ENCODE measurements at places on chromosomes 3 and 15.
A peak's percentile ranks its signal among the peaks of the same experiment; 100 is the strongest.

DNA sequence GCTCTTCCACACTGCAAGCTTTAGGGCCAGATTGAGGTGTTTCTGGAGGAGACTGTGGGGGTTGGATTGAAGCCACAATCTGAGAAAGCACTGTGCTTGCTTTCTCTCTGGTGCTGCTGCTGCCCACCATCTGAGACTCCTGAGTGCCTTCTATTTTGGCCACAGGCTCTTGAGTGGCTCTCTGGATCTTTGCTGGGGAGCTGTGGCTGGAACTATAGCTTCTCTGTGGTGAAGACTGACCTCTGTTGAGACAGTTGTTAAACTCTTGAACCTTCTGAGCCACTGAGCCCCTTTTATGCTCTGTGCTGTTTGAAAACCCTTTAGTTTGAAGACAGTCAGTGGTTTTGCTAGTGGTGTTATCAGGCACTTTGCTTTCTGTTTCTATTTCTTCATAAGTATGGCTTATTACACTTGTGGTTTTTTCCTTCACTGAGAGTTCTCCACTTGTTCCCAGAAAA, 108.7 kb upstream of the TSPAN3 start:
- DNase-seq = no peak

- no peak for DNase-seq
These were observed 23.5 kb downstream of the PFN2 start for GRCh38 chr3:149947231-149947630.

- no peak for DNase-seq
These were observed 63.8 kb downstream of the CASR start for GRCh38 chr3:122247087-122247824.

DNA sequence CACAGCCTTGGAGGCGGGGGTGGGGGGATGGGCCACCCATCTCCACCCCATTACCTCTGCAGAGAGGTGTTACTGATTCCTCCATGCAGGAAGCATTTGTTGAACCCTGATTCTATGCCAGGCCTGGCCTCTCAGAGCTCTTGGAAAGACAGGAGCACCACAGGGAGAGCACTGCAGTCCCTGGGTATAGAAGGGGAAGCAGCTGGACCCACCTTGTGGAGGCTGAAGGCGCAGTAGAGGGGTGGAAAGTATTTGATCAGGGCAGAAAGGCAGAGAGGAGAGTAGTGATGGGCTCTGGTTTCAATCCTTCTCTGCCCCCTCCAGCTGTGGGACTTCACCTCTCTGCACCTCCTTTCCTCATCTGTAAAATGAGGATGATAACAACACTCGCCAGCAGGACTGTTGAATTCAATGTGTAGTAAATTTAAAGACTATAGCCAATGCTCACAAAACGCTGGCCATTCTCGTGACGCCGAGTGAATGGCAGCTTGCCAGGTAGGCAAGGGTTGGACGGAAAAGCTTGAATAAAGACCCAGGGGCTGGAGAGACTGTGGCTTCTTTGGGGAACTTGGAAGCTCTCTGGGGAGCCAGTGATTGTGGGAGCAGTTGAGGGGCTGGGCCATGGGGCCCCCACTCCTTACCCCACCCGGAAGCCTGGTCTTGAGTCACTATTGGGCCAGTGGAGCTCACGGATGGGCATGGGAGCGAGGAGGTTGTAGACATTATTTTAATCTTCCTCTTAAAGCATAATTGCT, 8.0 kb upstream of the CCDC33 start:
- DNase-seq = no peak

DNA sequence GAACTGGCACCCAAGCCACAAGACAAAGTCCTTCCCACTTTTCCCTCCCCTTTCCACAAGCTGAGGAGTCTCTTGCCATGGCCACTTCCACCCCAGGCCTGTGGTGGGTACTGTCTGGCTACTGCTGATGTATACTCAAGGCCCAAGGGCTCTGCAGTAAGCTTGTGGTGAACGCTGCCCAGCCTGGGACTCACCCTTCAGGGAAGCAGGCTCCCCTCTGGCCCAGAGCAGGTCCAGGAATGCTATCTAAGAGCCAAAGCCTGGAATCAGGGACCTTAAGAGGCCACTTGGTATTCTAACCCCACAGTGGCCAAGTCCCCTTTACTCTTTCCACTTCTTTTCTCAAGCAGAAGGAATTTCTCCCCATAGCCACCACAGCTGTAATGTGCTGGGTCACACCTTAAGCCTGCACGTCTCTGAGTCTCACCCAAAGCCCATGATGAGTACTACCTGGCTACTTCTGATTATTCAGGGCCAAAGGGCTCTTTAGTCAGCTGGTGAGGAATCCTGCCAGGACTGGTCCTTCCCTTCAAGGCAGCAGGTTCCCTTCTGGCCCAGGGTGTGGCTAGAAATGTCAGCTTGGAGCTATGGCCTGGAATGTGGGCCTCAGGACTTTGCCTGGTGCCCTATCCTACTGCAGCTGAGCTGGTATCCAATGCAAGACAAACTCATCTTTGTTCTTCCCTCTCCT, 4.0 kb downstream of the PATL2 start:
- no peak for DNase-seq

DNA sequence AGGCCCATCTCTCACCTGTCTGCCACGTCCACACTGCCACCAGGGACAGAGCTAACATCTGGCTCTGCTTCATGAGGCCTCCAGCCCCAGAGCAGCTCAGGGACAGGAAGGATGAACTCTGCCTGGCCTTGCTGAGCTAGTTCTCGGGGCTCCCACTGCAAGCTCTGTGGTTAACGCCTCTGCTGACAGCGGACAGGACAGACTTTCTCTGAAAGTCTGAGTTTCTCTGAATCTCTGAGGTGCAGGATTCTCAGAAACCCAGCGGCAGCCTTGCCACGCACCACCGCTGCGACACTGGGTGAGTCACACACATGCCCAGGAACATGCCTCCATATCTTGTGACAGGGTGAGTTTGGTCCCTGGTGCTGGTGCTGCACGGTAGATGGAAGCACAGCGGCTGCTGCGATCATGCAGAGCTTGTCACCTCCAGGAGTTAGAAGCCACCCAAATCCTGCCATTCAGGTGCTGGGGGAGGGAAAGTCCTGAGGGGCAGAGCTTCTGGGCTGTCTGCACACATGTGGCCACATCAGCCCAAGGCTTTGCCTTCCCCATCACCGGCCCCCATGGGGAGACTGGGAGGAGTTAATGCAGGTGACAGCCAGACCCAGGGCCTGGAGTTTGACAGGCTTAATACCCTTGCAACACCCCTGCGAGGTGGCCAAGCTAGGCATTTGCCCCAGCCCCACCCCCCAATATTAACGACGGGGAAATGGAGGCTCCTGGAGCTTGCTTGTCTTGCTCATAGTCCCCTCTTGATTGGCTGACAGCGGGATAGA, 267.0 kb downstream of the PLCL2 start:
- peak; percentile 45 for DNase-seq

DNA sequence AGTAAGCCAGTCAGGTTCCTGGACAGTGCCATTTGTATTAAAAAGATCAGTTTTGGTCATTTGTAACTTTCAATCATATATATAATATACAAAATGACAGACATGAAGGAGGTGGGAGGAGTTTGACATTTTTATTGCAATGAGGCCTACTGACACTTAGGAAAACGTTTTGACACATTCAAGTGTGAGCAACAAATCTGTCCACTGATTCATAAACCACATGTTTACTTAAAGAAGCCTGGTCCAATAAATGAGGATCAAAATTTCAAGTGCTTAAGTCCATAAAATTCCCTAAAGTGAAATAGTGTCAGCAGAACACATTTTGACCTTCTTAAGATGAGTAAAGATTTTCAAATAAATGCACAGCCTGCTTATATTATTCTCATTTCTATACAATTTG, 137.3 kb downstream of the MECOM start:
- DNase-seq = no peak

GRCh38 chr3:16568532-16568931, 36.7 kb downstream of the DAZL start:
- DNase-seq = no peak

GRCh38 chr3:32791833-32792232, 26.0 kb upstream of the TRIM71 start:
- DNase-seq = no peak

DNA sequence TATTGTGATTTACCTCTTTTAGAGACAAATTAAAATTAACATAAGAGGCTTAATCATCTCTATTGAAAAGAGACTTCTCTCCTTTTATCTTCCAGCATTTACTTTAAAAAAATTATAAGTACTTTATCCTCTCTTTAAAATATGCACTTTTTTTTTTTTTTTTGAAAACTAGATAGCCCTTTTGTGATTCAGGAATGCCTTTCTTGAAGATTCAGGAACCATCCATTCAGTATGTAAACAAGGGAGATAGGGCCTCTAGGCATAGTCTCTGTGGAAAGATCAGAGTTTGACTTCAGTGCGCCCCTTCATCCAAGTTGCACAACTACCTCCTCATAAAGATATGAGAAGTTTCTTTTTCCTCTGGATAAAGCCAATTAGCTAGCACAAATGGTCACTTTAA, 1163.7 kb downstream of the SI start:
- no peak for DNase-seq

- DNase-seq = no peak
These were observed 104.1 kb downstream of the SERPINI1 start for GRCh38 chr3:167839460-167840134.

- no peak for DNase-seq
These were observed 149.0 kb upstream of the UBE3A start for GRCh38 chr15:25587616-25588340.

- no peak for DNase-seq
These were observed 107.6 kb upstream of the FGF7 start for GRCh38 chr15:49315391-49315823.

DNA sequence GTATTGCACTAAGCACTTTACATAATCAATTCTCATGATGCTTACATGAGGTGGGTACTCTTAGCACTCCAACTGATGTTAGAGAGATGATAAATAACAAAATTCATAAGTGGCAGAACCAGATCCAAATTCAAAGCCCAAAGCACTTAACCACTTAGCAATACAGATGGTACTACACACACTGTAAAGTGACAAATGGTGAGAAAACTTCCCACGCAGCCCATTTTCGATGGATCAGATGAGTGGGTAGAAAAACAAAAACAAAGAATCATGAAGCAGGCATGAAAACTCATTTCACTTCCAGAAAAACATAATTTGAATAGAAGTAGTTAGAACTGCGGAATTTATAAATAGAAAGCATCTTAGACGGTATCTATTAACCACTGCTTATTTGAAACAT, 66.2 kb downstream of the FRMD4B start:
- no peak for DNase-seq

DNA sequence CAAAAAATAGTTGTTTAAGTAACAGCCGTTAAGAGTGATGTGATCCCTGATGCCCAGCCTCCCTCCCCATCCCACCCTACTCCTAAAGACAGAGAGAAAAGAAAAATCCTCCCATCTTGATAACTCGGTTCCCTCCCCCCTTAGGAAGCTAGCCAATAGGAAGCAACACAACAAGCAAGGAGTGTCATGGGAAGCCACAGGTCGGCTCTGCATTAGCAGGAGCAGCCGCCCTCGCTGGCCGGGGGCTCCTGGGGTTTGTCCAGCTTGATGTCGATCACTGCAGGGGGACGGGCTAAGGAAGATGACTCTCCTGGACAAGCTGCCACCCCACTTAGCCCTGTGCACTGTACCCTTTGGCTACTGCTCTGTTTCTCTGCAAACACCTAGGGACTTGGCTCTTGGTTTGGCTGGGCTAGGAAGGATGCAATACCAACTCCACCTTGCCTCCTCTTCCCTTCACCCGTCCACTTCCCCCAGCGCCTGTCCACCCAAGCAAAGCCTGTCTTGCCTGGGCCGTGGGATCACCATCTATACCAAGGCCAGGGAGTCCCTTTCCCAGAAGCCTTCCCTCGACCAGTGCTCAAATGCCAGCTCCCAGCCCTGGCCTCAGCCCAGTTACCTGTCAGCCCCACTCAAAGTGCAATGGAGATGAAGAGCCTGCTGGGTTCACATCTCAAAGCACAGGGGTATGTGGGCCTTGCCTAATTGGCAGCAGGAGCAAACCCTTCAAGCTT, 23.1 kb downstream of the SRPRB start:
- no peak for DNase-seq

GRCh38 chr15:76105391-76105790, 45.6 kb downstream of the TMEM266 start:
- DNase-seq = no peak

GRCh38 chr3:135141160-135141559, 346.1 kb downstream of the EPHB1 start:
- DNase-seq = no peak

- DNase-seq = no peak
These were observed 23.5 kb downstream of the MAGEF1 start for GRCh38 chr3:184688251-184688881.

- no peak for DNase-seq
These were observed 2.4 kb upstream of the CFAP91 start for GRCh38 chr3:119700269-119700919.

- DNase-seq = no peak
These were observed 23.6 kb upstream of the KCNMB2 start for GRCh38 chr3:178512647-178513046.

DNA sequence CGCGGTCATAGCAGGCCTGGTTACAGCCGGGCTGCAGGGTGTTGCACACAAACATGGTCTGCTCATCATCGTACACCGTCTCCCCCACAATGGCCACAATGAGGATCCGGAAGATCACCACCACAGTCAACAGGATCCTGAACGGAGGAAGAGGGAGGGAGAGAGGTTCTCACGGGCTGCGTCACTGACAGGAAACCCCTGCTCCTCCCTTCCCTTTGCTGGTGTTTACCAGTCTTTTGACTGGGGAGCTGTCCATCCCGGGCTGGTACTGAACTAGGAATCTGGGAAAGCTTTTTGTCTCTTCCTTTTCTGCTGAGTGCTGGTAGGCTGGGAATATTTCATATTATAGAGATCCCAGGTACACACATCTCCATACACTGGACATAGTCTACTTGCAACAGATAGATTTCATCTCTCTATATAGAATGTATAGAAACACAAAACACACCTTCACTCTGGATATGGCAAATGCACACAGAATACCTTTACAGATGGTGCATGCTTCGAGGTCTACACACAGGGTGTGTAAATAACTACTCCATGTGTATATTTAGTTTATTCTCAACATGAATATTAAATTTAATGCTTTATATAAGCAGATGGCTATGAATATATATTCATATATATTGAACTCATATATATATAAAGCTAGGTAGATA, 1.4 kb downstream of the GJD2 start:
- no peak for DNase-seq

- no peak for DNase-seq
These were observed 119.4 kb downstream of the LIPC start for GRCh38 chr15:58551084-58551763.

GRCh38 chr3:168124291-168124690, 28.6 kb upstream of the GOLIM4 start:
- no peak for DNase-seq

DNA sequence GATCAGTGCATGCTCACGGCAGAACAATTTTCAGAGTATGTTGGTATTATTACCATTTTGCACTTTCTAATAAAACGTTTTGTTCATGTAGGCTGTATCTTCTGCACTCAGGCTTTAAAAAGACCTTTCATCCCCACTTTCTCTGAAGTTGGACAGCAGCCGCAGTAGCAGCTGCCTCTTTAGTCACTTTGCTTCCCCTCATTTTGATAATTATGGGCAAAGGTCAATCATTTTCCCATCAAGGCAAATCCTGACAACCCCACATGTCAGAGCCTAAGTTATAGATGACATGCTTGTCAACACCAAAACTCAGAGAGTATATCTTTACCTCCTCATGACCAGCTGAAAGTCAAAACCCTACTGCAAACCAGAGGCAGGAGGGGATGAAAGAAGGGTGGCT, 99.7 kb downstream of the ROBO2 start:
- no peak for DNase-seq

All from stimulated activated CD4-positive, alpha-beta T cell treated with anti-CD3 and anti-CD28 coated beads, Interleukin-1b, Interleukin-23, amount 100 ng/mL, for 1 hour (primary cell).